NCI-H146 (cell line): ENCODE measurements at places on chromosomes 13 and 19.

DNA sequence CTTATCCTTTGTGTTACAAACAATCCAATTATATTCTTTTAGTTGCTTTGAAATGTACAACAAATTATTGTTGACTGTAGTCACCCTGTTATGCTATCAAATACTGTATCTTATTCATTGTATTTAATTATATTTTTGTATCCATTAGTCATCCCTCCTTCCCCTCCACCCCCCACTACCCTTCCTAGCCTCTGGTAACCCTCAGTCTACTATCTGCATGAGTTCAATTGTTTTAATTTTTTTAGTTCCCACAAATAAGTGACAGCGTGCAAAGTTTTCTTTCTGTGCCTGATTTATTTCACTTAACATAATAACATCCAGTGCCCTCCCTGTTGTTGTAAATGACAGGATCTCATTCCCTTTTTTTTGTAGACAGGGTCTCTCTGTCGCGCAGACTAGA lies 4.5 kb downstream of the SAE1 start:
- DNase-seq = no peak

- DNase-seq = no peak
These were observed 16.6 kb downstream of the LMO7 start for GRCh38 chr13:75652726-75653125.

DNA sequence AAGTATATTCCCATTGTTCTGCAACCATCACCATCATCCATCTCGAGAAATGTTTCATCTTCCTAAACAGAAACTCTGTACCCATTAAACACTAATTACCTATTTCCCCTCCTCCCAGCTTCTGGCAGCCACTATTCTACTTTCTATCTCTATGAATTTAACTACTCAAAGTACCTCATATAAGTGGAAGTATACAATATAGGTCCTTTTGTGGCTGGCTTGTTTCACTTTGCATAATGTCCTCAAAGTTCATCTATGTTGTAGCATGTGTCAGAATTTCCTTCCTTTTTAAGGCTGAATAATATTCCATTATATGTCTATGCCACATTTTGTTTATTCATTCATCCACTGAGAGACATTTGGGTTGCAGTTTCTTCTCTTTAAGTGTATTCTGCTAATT lies 159.4 kb downstream of the KCNRG start:
- DNase-seq = no peak

GRCh38 chr13:94050039-94050438 lies 429.4 kb downstream of the DCT start:
- DNase-seq = peak; percentile 15

DNA sequence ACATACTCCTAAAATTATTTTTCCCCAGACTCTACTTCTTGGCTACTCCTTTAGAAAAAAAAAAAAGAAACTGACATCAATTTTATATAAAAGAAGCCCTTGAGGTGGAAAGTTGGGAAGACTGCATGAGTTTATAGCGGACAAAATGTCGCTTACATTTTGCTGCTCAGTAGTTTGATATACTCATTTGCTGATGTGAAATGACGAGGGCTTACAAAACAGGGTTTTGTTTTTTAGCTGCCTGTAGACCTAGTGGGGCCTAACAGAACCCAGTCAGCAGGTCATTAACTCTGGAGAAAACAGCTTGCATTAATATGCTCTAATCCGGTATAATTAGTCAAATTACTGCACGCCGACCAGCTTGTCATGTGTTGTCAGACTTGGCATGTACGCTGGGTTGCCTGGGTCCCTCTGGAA lies 37.6 kb upstream of the MAB21L1 start:
- DNase-seq = peak; percentile 48

GRCh38 chr13:48790966-48791365 lies 137.2 kb downstream of the CYSLTR2 start:
- no peak for DNase-seq

GRCh38 chr19:954272-954671 lies 28.4 kb downstream of the ARID3A start:
- DNase-seq = no peak

- no peak for DNase-seq
These were observed 700 bp downstream of the ZNF816 start for GRCh38 chr19:52961981-52962380.

DNA sequence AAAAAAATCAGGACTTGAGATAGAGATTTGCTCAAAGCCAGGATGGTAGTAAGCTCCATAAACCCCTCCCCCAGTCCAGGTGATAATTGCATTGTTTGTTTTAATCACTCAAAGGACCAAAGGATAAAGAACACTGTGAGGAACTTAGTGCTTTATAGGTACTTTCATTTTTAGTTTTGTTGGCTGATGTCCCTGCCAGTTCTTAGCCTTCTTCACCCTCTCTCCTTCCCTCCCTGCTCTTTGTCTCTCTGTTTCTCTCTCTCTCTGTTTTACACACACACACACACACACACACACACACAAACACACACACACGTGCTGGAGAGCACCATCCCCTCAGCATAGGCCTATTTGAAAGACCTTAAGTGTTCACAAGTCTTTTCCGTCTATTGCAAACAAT lies 5.2 kb downstream of the FRY start:
- DNase-seq = peak; percentile 65

GRCh38 chr13:46181840-46182490 lies at the start of gene LCP1:
Gene LCP1, minus strand, starts transcription at chr13:46182177. Its CDS starts 22,515 bp downstream, at chr13:46159662.
- peak; percentile 68 for DNase-seq

DNA sequence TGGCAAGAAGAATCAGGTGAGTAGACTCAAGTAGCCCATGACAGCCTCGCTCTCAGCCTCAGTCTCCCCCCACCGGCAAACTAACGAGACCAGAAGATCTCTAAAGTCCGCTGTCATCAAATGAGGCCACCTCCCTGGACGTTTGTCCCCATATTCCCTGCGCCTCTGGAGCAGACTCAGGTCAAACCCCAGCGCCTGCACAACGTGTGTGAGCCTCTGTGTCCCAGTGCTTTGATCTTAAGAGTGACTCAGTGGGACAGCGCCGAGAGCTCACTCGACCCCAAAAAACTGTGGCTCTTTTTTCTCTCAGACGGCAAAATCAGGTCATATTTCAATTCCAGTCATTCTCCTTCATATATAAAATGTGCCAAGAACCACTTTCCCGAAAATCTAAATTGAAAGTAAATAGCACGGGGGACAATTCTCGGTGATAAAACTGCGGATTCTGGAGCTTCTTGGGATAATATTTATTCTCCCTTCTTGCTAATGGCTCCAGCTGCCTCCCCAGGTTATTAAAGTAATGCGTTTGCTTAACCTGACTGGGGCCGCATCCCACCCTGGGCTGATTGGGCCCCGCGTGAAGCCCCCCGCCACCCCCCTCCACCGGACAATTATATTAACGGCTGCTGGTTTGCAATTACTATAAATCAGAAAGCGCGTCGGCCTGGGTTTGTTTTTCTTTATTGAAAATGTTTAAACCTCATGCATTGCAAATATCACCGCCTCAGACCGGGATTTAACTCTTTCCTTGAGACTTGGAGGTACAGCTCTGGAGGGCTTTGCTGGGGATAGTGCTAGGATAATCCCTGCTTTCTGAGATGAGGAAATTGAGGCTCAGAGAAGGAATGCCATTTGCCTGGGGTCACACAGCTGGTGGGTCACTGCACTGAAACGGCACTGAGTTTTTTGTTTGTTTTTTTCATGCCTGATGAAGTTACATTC lies 37.5 kb upstream of the ZNRF4 start:
- DNase-seq = no peak

GRCh38 chr13:48220981-48221685 lies 11.9 kb upstream of the ITM2B start:
- DNase-seq = no peak

- peak; percentile 69 for DNase-seq
These were observed 14.1 kb upstream of the TNFSF9 start for GRCh38 chr19:6516659-6517291.

DNA sequence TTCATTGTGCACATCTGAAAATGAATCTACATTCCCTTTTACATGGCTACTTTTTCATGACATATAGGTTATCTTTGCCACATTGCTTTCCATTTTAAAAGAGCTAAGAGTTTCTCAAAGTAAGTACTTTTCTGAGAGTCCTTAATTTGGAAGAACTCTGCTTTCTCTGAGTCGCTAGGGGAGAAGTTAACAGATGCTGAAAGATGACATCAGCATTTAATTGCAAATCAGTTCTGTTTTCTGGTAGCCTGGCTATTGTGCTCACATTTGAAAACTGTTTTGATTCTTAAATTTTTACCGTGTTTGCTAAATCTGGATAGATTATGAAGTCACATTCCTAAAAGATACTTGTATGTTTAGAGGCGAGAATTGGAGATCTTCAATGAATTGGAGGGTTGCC lies 107.7 kb upstream of the C1QTNF9B start:
- DNase-seq = no peak

GRCh38 chr13:64099994-64100393 lies 2684.3 kb upstream of the PCDH20 start:
- peak; percentile 49 for DNase-seq

DNA sequence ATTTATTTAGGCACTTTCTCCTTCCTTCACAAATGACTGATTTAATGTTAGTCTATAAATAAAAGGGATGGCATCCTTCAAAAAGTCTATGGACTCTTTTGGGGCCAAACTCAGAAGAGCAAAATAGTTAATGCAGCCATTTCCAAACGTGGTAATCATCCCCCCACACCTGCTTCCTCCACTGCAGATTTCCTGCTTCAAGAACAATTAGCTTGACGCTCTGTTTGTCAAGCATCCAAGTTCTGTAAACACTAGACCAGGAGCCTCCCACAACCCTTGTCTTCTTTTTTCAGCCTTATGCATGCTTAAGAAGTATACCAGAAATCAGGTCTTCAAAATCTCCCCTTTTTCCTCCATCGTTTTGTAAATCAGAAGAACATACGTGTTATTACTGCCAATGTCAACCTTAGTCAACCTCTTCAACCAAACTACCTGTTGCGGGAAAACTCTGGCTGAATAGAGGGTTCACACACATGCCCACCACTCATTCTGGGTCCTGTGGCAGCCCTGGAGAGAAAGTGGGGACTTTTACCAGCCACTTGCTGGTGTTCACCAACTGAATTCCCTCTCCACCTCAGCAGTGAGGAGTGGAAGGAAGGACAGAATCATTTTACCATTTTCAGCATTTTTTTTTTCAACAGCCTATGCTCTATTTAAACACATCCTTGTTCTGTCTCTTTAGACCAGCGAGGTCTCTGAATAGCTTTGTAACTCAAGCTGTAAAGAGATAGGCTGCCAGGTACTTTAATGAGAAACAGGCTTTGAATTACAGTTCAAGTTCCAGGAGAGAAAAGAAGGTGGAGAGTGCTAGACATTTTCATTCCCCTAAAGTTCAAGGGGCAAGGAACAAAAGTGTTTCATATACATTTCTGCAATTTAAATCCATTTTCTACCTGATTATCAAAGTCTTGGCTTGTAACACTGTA lies 39.1 kb downstream of the EFNB2 start:
- DNase-seq = no peak

DNA sequence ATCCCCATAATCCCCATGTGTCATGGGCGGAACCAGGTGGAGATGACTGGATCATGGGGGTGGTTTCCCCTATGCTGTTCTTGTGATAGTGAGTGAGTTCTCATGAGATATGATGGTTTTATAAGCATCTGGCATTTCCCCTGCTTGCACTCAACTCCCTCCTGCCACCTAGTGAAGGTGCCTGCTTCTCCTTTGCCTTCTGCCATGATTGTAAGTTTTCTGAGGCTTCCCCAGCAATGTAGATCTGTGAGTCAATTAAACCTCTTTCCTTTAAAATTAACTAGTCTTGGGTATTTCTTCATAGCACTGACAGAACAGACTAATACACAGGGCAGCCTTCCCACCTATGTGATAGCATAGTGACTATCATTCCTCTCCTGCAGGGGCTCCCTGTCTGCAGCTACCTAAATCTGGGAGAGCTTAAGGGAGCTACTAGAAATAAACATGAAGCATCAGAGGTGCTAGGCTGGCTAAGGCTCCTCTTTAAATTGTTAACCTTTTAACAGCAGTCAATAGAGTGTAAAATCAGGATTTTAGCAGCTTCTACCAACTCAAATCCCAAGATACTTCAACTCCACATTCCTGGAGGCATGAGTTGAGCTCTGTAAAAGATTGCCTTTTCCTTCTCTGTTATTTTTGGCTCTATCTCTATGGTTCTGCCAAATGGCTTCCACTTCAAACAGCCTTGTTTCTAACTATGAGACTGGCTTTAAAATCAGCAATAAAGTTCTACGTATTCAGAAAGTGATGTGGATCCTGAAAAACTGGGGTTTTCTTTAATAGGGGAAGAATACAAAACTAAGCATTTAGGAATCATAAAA lies 112.3 kb downstream of the VWA8 start:
- DNase-seq = no peak

GRCh38 chr19:47518139-47518538 lies 3.3 kb upstream of the NAPA start:
- DNase-seq = no peak

- DNase-seq = no peak
These were observed 420.3 kb upstream of the PCDH9 start for GRCh38 chr13:67650471-67650870.

DNA sequence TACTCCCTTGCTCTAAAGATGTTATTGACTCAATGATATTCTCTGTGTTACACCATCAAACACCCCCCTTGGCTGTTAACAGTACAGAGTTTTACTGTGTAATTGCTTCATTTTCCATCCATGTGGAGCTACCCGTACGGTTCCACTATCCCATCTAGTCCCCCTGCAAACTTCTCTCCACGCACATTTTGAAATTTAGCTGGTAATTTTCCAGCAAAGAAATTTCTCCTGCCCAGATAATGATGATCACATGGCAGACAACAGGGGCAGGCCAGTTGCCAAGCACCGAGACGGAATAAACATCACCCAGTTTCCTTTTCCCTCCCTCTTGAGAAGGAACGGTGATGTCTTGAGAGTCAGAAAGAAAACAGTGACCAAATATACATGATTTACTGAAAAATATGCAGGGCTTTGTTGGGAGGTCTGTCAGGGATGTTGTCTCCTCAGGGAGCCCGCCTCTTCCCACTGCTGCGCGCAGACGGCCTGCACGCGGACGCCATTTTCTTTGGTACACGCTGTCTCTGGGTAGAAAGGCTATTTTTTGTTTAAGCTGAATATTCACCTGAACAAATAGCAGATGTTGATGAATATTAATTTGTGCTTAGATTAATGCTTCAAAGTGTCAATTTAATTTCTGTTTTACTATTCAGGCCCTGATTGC lies 109.9 kb downstream of the OLFM4 start:
- DNase-seq = no peak

GRCh38 chr13:20407759-20408158 lies 117.9 kb downstream of the CRYL1 start:
- DNase-seq = no peak

GRCh38 chr19:16184665-16185122 lies 516 bp upstream of the FAM32A start:
- DNase-seq = no peak

DNA sequence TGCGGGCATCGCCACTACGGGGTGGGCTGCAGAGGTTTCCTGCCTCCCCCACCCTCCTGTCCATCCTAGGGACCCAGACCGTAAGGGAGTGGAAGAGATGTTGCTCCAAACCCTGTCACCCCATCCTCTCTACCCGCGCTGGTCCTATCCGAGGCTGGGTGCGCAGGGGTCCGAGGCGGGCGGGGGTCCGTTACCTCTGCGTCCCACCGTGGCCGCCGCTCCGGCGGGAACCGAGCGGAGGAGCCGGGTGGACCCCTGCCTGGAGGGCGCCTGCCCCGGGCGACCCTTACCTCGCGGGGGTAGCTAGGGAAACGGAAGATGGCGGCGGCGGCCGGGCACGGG lies at the start of gene DGKH:
TSS of gene DGKH (plus strand) at position 307 of the 342 bp plus-strand sequence. CDS start 126 bp downstream, outside the sequence.
- no peak for DNase-seq

GRCh38 chr19:13425151-13425550 lies 81.1 kb downstream of the CACNA1A start:
- no peak for DNase-seq

- no peak for DNase-seq
These were observed 30.6 kb upstream of the ATP1A3 start for GRCh38 chr19:42024622-42025111.

- DNase-seq = no peak
These were observed 423.6 kb downstream of the NDFIP2 start for GRCh38 chr13:79904581-79904980.
